ENCODE measurements at places on chromosomes 3 and 15.

DNA sequence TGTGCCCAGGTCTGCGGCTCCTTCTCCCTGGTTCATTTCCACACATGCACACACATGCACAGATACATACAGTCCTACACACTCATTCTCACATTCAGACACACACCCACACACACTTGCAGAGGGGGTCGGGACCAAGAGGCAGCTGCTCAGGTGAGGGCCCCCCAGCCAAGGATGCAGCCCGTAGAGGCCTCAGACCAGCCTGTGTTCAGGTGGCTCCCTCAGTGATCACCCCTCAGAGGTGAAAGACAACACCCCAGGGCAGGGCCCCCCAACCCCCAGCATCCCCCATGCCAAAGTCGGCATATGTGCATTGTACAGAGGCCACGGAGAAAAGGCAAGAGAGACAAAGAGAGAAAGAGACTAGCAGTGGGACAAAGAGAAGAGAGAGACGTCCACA, 5.9 kb upstream of the CORO2B start:
- no peak for DNase-seq

- DNase-seq: no peak
These were observed 151.4 kb downstream of the DNAJB8 start for GRCh38 chr3:128315313-128315712.

DNA sequence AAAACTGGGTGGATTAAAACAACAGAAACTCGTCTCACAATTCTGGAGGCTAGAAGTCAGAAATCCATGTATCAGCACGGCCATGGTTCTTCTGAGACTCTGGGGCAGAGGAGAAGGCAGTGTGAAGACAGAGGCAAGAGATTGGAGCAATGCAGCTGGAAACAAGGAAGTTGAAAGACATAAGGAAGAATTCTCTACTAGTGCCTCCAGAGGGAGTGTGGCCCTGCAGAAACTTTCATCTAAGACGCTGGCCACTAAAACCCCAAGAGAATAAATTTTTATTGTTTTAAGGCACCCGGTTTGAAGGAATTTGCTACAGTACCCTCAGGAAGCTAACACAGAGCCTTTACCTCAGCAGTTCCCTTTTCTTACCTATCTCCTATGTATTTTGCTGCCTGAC, 1012.2 kb upstream of the CADM2 start:
- DNase-seq: peak; percentile 63

- no peak for DNase-seq
These were observed 70.7 kb downstream of the CHRD start for GRCh38 chr3:184450547-184450946.

GRCh38 chr3:24492971-24493551, 1.6 kb downstream of the THRB start:
- DNase-seq: peak; percentile 43
